Fibroblast of skin of right biceps (primary cell): ENCODE measurements at places on chromosomes 5 and 9.

GRCh38 chr9:125497906-125498305 is 209.1 kb downstream of the MAPKAP1 start:
- no peak for DNase-seq

- no peak for DNase-seq
Observed at GRCh38 chr9:70065572-70065971, 21.9 kb downstream of the MAMDC2 start.

- no peak for DNase-seq
Observed at GRCh38 chr9:81119591-81119990, 569.8 kb downstream of the TLE1 start.

DNA sequence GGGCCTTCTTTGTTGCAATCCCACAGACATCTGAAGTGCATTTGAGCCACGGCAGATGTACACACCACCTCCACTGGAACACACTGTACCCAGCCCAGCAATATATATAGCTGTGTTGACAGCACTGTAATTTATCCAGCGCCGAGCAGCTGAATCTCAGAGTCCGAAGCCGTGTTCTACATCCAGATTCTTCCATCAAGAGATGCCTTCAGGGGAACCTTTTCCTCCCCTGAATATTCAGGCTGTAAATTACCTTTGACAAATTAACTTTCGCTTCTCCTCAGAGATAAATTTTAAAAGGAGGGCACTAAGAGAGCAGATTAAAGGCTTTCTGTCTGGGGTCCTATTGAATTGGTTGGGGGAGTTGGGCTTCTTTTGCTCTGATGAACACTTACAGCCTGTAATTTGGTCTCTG is 76.4 kb downstream of the ROR2 start:
- peak; percentile 51 for DNase-seq

- DNase-seq = no peak
Observed at GRCh38 chr5:32069396-32069795, 104.7 kb downstream of the GOLPH3 start.

DNA sequence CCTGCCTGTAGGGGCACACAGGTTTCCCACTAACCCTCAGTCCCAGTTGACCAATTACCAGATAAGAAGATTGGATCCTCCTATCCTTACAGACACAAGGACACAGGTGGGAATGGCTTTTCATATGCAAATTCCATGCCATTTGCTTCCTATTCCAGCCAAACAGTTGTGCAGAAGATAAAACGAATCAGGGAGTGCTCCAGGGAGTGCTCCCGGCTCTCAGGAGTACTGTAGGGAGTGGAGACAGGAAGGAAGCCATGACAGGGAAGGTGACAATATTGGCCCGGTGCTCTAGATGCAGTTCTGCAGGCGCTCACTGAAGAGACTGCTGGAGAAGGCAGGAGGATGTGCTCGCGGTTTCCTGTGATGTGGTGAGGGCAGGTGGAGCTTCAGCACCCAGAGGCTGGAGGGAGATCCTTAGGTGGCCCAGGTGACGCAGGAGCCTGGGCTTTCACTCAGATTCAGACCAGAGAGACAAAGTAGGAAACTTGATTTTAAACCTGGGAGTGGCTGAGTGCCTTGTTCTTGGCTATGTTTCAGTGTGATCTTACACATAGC is 260.0 kb downstream of the AUH start:
- DNase-seq = no peak

- DNase-seq = no peak
Observed at GRCh38 chr5:56155992-56156584, 77.0 kb downstream of the ANKRD55 start.

GRCh38 chr5:175215906-175216305 is 228.1 kb downstream of the DRD1 start:
- no peak for DNase-seq

DNA sequence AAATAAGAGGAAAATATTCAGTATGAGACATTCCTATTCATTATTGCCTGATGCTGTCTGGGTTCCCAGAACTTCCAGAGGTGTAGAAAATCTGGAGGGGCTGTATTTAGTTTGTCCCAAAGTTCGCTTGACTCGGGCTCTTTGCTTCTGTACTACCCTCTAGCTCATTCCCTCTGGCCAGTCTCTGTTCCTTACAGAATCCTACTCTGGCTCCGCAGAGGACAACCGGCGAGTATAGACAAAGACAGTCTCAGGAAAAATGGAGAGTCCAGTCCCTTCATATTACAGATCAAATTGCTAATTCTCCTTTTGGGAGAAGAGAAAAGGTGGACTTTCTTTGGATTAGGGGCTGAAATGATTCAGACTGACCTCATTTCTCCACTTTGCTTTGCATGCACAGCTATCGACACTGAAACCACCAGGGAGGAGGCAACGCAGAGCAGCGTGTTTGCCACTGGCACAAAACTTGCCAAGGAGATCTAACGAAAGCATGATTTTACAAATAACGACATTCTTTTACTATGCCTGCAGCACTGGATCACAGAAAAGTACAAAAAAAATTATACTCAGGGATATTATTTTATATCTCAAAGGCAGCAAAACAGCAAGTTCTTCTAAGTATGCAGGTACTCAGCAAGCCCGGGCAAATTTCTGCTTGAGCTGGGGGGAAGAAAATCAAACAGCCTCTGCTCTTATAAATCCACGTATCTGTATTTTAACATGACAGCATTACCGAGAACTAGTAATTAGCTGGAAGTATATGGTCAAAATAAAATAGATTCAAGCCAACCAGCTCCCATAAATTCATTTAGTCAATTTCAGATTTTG is 279.7 kb downstream of the NPR3 start:
- DNase-seq = no peak

GRCh38 chr9:35697486-35697885 is 7.8 kb upstream of the TPM2 start:
- DNase-seq = no peak

GRCh38 chr9:3458806-3459475 is 66.9 kb downstream of the RFX3 start:
- peak; percentile 46 for DNase-seq

DNA sequence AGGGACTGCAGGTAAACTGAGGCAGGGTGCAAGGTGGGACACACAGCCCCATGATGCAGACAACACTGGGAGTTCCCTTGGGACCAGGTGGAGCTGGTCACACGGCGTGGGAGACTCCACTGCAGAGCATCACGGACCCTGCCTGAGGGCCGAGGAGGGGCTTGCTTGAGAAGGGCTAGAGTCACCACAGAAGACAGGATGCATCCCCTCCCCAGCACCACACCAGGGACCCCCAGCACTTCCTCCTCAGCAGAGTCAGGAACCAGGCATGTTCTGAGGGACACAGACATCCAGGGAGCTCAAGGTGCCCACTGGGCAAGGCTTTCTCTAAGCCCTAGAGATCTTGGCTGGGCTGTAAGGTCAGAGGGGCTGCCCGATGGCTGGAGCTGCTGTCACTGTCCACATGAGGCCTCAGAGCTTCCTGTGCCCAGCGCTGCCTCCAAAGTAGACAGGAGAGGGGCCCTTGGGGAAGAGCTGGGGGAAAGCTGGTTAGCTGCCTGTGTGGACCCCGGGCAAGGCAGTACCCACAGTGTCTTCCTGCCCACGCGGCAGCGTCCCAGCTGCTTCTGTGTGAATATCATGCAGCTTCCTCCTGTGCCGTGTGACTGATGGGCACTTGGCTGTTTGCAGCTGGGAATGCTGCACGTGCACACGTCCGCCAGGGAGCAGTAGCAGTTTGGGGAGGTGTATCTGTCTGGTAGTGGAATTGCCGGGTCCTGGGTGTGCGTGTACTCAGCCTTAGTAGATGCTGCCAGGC is 176.6 kb downstream of the CACNA1B start:
- no peak for DNase-seq

- DNase-seq = no peak
Observed at GRCh38 chr5:41508186-41508585, 2.2 kb downstream of the PLCXD3 start.

DNA sequence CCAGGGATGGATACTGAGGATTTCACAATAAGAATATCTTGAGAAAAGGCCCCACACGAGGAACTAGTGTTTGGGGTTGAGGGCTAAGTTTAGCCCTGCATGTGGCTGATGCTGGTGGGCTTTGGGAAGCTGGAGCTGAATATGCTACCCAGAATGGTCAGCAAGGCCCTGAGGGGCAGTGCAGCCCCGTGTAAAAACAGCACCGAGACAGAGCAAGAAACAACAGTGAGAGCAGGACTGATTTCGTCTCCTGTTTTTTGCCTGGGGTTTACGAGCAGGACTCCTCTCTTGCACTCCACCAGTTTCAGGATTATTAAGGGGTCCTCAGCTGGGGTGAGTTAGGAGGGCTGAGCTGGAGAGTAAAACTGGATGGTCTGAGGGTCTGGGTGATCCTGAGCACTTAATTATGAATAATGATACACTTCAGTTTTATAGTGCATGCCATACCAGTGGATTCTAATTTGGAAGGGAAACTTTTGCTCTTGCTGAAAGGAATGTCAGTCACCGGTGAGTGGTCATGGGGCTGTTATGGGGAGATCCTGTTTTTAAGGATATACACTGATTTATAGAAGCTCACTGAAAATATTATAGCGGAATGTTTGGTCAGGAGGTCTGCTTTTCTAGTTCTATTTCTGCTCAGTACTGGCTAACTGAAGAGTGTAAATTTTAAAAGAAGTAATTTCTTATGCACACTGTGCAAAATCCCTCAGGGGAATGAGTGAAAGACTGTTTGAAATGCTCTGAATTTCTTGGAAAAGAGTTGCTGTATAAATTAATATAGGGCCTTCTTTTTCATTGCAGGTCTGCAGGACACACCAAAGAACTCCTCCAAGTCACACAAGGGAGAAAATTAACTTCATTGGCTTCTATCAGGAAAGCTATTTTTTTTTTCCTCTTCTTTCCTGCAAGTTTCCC is 42.7 kb upstream of the NFIB start:
- no peak for DNase-seq

DNA sequence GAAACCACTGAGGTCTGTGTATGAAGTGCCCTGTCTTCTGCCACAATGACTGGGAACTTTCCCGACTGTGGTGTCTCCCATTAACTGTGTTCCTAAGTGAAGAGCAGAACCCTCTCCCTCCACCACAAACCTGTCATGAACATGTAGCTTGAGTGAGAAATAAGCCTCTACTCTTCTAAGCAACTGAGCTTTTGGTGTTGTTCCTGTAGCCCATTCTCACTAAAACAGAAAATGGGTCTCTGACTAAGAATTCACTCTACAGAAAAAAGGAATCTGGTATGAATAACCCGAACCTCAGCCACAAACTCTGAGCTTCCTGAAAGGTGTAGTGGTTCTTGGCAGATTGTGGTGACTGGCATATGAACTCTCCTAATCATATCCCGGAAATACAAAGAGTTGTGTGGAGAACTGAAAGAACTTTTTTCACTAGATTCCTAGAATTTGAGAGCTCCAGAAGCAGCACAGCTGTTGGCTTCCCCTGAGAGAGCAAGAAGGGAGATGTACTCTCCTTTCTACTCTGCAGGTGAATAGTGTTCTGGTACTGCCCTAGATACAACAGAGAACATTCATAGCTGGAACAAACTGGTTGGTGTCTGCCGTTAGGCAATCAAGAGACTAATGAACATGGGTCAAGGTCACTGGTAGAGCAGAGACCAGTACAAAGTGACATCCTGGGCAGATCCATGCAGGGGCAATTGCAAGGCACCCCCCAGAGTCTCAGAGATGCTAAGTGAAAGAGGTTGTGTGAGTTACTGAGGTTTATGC is 283.8 kb downstream of the PDE4D start:
- DNase-seq = no peak

GRCh38 chr9:20783057-20784038 is 99.3 kb downstream of the FOCAD start:
- DNase-seq = no peak
